ENCODE measurements at places on chromosomes 11 and 22.

GRCh38 chr22:44379817-44380755, 67.3 kb upstream of the SHISAL1 start:
- DNase-seq = no peak

GRCh38 chr11:119114351-119114750, 7.0 kb upstream of the HINFP start:
- DNase-seq = no peak

- DNase-seq = no peak
Observed at GRCh38 chr11:34502949-34503348, 10.6 kb downstream of the ELF5 start.

GRCh38 chr11:69333879-69334278, 39.9 kb downstream of the MYEOV start:
- DNase-seq = no peak

GRCh38 chr11:95764267-95764898, 25.2 kb downstream of the FAM76B start:
- no peak for DNase-seq

GRCh38 chr11:65777241-65777640, 3.5 kb downstream of the AP5B1 start:
- DNase-seq = no peak

Data from body of pancreas (tissue), 4 donors.